ENCODE measurements at places on chromosomes 1 and 21. TPM values are rescaled to one million over a fixed set of nuclear protein-coding genes. Genes with fewer than 3 reads are reported as not detected.

DNA sequence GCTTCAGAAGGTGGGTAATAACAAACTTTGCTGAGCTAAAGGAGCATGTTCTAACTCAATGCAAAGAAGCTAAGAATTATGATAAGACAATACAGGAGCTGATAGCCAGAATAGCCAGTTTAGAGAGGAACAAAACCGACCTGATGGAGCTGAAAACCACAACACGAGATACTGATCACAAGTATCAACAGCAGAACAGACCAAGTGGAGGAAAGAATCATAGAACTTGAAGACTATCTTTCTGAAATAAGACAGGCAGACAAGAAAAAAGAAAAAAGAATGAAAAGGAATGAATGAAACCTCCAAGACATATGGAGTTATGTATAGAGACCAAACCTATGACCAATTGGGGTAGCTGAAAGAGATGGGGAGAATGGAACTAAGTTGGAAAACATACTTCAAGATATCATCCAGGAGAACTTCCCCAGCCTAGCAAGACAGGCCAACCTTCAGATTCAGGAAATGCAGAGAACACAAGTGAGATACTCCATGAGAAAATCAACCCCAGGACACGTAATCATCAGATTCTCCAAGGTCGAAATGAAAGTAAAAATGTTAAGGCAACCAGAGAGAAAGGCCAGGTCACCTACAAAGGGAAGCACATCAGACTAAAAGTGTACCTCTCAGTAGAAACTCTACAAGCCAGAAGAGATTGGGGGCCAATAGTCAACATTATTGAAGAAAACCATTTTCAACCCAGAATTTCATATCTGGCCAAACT, 20.5 kb downstream of the CD84 start:
- no peak for DNase-seq
- no peak overlapping the region for H3K4me3 ChIP-seq
- H3K36me3 ChIP-seq: no peaks in the 10 kb centered on the region
- H3K4me1 ChIP-seq: peaks cover 9% of the 10 kb centered on the region
- H3K27me3 ChIP-seq: no peaks in the 10 kb centered on the region

Gene NPHS2
- total RNA-seq: not detected

DNA sequence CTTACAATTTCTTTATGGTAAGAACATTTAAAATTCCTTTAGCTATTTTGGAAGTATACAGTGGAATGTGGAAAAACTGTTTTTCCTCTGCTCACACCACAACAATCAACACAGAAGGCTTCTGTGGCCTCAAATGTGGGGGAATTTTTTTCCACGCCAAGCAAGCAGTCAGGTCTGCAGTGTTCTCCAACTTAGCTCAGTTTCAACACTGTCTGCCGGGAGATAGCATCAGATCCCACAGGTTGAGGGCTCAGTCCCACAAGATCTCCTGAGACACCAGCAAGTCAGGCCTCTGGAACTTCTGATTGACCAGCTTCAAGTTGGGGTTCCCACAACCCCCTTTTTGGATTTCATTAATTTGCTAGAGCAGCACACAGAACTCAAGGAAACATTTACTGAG, 50.3 kb downstream of the PTBP2 start:
- peaks cover 45% of the 10 kb centered on the region for H3K36me3 ChIP-seq
- H3K4me3 ChIP-seq: no peak overlapping the region
- no peaks in the 10 kb centered on the region for H3K27me3 ChIP-seq

Gene CD1B
- not detected for total RNA-seq

Gene SEC16B
- 1.8 TPM for total RNA-seq

Gene TCP10L
- 0.55 TPM for total RNA-seq

- no peak for DNase-seq
- H3K4me3 ChIP-seq: no peak overlapping the region
- no peak overlapping the region for H3K27ac ChIP-seq
- H3K4me1 ChIP-seq: no peaks in the 10 kb centered on the region
- H3K36me3 ChIP-seq: no peaks in the 10 kb centered on the region
Observed at GRCh38 chr1:235622936-235623779, 26.4 kb downstream of the GNG4 start.

Gene CELA3B
- not detected for total RNA-seq
